SK-MEL-5 (cell line): ENCODE measurements at places on chromosomes 6 and 20. TPM values are rescaled to one million over a fixed set of nuclear protein-coding genes. Genes with fewer than 3 reads are reported as not detected.

DNA sequence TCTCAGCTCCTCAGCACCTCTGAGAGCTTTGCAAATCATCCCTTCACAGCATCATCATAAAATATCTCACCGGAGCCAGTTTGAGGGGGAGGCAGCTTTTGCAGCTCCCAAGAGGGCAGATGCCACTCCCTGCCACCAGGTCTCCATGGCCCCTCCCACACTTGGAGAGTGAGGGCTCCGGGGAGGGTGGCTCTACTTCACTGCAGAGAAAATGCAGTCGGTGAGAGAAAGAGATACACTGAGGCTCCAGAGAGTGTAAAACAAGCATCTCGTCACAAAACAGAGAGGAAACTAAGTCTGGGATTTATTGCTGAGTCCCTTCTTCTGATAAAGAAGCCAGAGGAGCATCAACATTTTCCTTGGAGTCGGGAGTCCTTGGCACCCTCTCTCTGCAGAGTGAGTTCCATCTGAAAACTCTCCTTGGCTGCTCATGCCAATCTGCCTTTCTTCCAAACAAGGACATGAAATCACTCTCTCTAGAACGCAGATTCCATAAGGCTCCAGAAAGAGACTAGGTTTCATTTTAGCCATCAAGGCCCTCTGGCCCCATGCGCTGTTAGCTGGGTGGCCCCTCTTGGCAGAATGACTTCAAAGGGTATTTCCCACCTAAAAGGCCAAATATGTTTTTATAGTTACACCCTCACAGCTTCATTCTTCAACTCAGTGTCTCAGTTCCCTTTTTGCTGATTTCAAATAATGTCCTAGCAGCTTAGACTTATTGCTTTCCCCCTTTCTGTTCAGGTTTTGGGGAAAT is 70.6 kb upstream of the F13A1 start:
- no peak for DNase-seq

DNA sequence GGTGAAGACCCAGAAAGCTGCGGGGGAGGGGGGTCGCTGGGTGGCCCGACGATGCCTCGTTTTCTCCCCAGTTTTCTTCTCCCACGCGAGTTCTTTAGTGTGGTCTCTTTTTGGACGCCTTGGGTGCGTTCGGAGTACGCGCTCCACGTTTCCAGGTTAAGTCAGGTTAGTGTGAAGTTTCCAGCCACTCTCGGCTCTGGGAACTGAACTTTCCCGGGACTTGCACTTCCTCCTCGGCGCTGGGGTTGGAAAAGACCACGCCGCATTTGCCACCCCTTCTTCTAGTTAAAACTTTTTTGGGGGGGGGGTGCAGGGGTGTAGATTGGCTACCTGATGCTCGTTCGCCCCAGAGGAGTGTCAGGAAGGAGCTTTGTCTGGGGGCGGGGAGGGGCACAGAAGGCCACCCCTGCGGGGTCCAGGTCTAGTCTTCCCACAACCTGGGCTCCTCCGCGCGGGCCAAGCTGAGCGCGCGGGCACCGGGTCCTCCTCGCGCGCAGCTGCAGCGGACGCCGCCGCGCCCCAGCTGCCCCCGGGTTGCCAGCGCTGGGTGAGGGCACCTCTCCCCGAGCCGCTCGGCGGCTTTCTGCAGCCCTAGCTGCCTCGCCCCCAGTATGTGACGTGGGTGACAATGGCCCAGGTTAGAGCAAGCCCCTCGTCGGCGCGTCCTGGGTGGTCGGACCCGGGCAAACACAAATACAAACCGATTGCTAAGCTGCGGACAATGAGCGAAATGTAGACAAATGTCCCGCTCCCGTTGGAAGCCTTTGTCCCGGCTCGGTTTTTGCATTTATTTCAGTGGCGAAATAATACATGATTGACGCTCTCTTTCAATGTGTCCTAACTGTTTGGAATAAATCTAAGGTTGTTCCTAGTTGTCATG is 1.7 kb upstream of the NKX2-2 start:
- DNase-seq: no peak

DNA sequence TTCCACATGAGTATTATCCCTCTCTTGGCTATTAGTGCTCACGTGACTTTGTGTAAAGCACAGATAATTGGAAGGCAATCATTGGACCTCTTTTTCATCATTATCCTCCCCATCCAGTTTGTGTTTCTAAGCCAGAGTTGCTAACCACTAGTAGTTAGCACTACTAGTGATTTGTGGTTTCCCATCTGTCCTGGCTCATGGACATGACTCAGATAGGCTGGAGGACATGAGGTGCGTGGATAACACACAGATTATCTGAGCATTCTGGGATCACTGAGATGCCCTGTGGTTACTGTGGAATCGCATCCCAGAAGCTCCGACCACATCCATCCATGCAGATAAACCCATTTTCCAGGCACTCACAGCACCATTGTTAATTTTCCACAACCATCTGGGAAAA is 123.8 kb upstream of the NAA20 start:
- no peak for DNase-seq

- DNase-seq: no peak
Measured at GRCh38 chr6:79498842-79499241, 38.4 kb downstream of the LCA5 start.

HCRTR2 gene
- total RNA-seq: not detected in 2 replicates
